ENCODE measurements at places on chromosomes 2 and 18. TPM values are rescaled to one million over a fixed set of nuclear protein-coding genes. Genes with fewer than 3 reads are reported as not detected.
A peak's percentile ranks its signal among the peaks of the same experiment; 100 is the strongest.

The TUBB8B gene
- total RNA-seq = not detected

The RRM2 gene
- total RNA-seq = 9.8 TPM

The VIT gene
- total RNA-seq = 36.4 TPM

The CCDC102B gene
- total RNA-seq = 15.0 TPM

The GPR35 gene
- total RNA-seq = 1.3 TPM

The CKAP2L gene
- not detected for total RNA-seq

The HPCAL1 gene
- total RNA-seq = 75.8 TPM

The NEU2 gene
- total RNA-seq = not detected

The DTYMK gene
- 14.5 TPM for total RNA-seq

The PJVK gene
- 2.8 TPM for total RNA-seq

The NEDD4L gene
- 24.6 TPM for total RNA-seq

The YWHAQ gene
- 222 TPM for total RNA-seq

GRCh38 chr2:84959095-84959565 lies 11.8 kb upstream of the KCMF1 start:
- DNase-seq = no peak

DNA sequence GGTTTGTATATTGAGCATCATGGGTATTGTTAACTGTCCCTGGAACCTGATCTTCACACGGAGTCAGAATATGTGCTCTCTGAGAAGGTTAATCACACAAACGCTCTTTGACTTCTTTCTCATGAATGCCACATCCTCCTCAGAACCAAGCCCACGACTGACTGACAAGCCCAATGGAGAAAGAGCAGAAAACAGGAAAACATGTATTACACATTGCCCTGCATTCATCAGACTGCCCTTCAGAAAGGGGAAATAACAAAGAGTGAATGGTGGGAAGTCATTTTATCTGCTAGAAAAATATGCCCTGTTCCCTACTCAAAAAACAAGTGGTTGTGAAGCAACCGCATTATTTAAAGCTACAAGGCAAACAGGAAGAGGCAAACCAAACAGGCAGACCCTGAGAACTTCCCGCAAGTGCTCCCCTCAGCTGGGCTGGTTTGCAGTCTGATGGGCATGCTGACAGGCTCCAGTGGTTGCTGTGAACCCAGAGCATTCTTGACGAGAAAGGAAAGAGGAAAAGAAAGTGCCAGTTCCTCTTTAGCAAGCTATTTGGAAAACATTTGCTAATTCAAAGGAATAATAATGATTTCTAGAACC lies 172.9 kb upstream of the SETBP1 start:
- no peak for DNase-seq

- no peak for DNase-seq
These were observed 26.1 kb upstream of the REG3G start for GRCh38 chr2:78999406-78999805.

- DNase-seq = no peak
These were observed 7.9 kb downstream of the PCBP1 start for GRCh38 chr2:70094978-70095719.

GRCh38 chr2:153939124-153939796 lies 67.5 kb downstream of the GALNT13 start:
- DNase-seq = no peak

DNA sequence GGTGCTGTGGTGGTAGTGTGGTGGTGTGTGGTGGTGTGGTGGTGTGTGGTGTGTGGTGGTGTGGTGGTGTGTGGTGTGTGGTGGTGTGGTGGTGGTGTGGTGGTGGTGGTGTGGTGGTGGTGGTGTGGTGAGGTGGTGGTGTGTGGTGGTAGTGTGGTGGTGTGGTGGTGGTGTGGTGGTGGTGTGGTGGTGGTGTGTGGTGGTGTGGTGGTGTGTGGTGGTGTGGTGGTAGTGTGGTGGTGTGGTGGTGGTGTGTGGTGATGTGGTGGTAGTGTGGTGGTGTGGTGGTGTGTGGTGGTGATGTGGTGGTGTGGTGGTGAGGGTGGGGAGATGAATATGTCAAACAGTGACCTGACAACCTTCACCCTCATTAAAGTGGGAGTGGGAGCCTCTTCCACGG lies 55.6 kb upstream of the DLGAP1 start:
- no peak for DNase-seq

GRCh38 chr2:85017411-85018048 lies 46.6 kb downstream of the KCMF1 start:
- DNase-seq = no peak

- DNase-seq = no peak
These were observed 168.5 kb upstream of the CXCR4 start for GRCh38 chr2:136286423-136286822.

- DNase-seq = no peak
These were observed 208.0 kb downstream of the RBM43 start for GRCh38 chr2:151053661-151053990.

GRCh38 chr18:76619621-76620315 lies 124.7 kb upstream of the ZNF516 start:
- no peak for DNase-seq

DNA sequence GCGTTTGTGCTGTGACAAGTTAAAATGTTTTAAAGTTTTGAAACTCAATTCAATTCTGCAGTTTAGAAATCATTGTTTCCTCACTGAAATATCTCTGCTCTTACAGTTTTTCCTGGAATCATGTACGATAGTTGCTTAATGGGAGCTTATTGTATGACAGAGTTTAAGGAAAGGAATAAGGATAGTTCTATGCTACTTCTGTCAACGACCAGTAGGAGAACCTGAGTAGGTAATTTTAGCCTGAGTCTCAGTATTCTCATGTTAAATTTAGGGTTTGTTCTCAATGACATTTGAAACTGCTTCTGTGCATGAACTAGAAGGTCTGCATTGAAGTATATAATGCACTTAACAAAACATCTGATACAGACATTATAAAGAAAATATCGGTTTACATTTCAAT lies 361.1 kb downstream of the CPS1 start:
- DNase-seq = no peak

DNA sequence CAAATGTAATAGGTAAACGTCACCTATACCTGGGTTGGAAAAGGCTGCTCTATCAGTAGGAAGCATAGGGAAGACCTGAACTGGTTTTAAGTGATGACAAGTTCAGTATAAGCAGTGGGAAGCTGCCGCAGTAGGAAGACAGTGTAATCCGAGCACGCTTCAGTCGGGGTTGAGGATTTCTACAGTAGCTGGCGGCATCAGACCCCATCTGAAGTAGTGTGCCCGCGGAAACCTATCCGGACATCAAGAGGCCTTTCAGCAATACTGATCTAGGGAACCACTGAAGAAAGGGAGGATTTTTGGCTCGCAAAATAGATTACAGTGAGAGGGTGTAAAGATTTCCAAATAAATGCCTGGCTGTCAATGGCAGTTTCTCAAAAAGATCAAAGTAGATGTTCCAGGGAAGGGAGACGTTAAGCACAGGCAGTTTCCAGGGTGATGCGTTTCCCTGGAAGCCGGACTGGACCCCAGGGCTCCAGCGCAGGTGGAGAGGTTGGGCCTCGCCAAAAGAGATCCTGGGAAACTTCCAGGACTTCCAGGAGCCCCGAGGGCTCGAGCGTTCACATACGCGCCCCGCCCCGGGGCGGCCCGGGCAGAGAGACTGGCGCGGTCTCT lies 5.3 kb downstream of the LOXL3 start:
- DNase-seq = no peak

GRCh38 chr2:85166021-85166420 lies 32.8 kb downstream of the TCF7L1 start:
- no peak for DNase-seq

DNA sequence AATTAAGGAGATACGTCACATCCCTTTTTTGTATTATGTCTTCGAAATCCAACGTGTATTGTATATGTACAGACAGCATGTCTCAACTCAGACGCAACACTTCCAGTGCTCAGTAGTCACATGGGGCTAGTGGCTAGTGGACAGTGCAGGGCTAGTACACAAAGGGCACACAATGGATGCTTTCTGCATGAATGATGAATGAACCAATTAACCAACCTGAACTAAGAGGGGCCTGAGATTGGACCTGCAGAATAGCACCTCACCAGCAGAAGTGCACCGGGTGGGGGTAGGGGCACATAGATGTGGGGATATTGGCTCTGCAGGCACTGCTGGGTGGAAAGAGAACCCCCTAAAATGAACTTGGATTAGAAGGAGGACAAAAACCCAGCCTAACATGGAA lies 20.7 kb downstream of the ST8SIA5 start:
- DNase-seq = no peak

DNA sequence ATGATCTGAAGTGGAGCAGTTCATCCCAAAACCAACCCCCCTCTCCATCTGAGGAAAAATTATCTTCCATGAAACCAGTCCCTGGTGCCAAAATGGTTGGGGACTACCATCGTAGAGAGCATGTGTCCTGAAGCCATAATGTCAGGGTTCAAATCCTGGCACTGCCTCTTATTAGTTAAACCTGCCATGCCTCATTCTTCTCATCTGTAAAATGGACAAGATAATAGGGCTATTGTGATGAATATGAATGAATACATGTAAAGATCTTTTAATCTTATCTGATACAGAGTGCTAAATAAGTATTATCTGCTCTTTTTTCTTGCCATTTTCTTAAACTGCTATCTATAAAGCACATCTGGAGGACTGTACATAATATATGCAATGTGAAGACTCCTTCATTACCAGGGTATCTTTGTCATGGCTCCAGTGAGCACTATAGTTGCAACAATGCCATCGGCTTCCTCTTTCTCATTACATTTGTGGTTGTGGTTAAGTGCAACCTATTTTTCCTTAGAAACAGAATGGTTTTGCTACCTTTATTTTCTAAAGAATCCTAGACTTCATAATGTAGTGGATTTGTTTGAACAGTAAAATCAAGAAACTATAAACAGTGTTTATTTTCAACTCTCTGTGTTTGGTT lies 27.0 kb downstream of the MFSD6 start:
- no peak for DNase-seq

DNA sequence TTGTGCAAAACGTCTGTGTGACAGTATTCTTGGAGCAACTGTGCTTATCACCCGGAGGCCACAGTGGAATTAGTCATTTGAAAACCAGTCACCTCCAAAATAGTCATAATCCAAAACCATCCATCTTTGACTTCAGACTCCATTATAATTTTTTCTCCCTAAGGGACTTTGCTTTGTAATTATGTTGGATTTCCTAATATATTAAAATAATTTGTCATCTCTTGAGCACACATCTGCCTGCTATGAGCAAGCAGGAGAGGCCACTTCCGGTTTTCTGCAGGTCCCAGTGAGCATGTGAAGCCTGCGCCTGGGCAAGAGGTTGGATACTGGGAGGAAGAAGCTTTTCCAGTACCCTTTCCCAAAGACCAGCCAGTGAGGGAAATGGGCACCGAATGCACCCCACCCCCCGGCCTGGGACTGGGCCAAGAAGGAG lies 57.7 kb downstream of the ODC1 start:
- DNase-seq = no peak

DNA sequence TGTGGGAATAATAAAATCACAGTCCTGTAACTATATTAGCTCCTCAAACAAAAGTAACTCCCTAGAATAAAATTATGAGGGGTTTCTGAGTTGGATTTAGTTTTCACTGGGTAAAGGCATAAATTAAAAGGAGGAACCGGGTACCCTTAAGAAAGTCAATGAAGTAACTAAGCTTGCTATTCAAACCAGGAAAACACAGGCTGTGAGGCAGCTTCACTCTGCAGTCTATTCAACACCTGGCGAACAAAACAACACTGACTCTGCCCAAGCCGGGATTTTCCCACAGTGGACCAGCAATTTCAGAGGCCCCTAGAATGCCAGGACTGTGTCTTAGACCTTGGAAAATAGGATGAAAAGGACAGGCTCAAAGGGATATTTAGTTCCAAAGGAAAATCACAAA lies 24.6 kb upstream of the CREB1 start:
- DNase-seq = no peak

GRCh38 chr18:44733754-44734465 lies 53.2 kb downstream of the SETBP1 start:
- DNase-seq = no peak

- no peak for DNase-seq
These were observed 19.1 kb downstream of the TRAK2 start for GRCh38 chr2:201432038-201432620.

- no peak for DNase-seq
These were observed 6.2 kb upstream of the RNU2-63P start for GRCh38 chr2:88022669-88022921.

- DNase-seq = no peak
These were observed 75.8 kb upstream of the BCL11A start for GRCh38 chr2:60629305-60629662.

- no peak for DNase-seq
These were observed 1.5 kb upstream of the IL1RL2 start for GRCh38 chr2:102185347-102185746.

GRCh38 chr2:107589079-107589491 lies 237.6 kb upstream of the RGPD4 start:
- DNase-seq = no peak

DNA sequence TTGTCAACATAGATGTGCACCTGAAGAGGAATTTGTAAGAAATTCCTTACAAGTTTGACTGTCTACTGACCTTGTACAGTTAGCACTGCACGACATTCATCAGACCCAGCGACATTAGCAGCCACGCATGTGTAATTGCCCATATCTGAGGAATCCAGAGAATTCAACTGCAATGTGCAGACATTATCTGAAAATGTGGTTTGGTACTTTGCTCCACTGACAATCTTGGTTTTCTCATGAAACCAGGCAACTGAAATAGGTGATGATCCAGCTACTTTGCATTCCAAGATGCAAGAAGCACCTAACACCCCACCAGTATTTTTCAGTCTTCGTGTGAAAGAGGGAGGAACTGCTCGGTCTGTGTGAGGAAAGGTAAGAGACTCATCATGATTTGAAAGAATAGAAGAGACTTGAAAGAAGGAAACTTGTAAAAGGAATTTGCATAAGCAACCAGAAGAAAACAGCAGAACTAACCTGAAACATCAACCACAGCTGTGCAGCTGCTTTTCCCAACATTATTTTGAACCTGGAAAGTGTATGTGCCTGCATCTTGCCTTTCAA lies 83.4 kb downstream of the TTN start:
- DNase-seq = no peak

GRCh38 chr2:3042601-3043585 lies 334.7 kb downstream of the EIPR1 start:
- no peak for DNase-seq

DNA sequence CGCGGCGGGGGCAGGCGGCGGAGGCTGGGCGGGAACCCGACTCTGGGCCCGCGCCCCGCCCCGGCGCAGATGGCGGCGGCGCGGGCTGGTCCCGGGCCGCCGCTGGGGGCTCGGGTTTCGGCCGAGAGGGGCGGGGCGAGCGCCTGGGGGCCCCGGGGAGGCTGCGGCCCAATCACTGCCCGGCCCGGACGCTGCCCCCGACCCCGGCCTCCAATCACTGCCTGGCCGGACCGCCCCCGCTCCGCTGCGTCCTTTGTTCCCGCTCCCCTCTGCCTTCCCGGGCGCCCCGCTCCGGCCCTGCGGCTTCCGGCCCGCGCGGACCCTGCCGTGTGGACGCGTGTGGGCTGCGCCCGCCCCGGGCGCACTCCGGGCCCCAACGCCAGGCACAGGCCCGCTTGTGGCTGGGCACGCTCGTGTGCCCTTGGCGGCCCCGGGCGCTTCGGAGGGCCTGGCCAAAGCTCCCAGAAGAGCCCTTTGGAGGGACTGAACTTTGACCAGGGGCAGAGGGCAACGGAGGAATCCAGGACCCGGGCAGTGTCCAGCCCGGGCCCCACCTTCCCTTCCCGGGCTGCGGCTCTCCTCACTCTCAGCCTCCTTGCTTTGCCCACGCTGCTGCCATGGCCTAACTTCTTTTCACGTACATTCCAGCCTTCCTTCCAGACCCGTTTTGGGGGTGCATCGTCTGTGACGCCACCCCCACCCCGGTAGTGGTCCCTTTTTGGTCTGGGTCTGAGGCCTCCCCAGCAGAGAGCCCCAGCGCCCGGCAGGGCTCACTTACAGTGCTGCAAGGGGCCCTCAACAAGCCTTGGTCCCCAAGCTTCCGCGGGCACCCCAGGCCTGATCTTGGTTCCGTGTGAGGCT lies 27.1 kb upstream of the PTMA start:
- peak; percentile 49 for DNase-seq
